Fibroblast of skin of left quadriceps (primary cell): ENCODE measurements at places on chromosomes 4 and X.

DNA sequence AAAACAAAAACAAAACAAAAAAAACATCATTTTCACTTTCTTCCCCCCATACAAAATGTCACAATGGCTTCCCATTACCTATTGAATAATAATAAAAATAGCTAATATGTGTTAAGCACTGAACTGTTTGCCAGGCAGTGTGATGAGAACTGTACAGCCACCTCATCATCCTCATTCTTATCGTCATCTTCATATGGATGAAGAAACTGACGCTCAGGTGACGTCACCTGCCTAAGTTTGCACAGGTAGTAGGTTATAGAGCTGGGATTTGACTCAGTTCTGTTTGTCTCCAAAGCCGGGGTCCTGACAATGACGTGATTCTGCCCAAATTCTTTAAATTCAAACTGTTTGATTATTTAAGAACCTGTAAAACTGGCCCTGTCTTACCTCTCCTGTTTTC is 150.4 kb upstream of the SMIM10 start:
- DNase-seq: no peak

DNA sequence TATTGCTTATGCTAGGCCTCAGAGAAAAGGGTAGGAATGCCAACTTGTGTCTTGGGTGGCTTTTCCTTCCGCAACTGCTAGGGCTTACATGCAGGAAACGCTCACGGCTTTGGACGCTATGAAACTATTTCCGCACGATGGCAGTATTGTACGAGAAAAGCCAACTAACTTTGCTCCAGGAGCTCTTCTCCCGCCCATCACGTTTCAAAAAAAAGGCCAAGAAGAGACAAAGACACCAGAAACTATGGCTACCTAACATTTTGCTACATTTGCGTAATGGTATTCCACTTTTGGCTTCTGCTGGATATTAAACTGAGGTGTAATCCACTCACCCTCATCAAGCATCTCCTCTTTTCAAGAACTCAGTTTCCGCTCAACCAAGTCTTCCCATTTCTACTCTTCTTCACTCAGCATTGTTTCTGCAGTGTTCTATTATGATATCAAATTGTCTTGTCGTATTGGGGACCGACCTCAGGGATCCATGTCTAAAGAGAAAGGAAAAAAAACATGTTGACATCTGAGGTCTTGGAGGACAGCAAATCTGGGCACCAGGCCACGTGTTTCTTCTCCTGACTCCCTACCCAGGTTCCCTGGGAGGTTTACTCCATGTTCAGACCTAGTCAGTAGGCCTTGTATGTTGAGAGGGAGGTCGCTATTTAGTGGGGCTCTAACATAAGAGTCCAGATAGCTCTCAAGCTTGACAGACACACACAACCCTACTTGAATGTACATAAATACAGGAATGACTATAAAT is 239.4 kb upstream of the STK26 start:
- DNase-seq: no peak

- DNase-seq: no peak
These were observed 344.5 kb downstream of the BMPR1B start for GRCh38 chr4:95102162-95102790.

DNA sequence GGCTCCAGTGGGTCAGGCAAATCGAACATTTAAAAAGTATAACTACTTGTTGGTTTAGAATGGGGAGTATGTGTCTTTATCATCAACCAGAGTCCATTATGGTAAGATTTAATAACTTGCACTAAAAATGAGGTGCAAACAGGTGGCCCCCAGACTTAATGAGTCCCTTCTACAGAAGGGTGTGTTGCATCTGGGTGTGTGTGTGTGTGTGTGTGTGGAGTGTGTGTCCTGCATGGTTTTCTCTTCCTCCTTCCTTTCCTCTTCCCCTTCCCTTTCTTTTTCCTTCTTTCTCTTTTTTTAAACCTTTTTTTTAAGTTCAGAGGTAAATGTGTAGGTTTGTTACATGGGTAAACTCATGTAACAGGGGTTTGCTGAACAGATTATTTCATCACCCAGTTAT is 53.7 kb downstream of the GPRIN3 start:
- DNase-seq: no peak

DNA sequence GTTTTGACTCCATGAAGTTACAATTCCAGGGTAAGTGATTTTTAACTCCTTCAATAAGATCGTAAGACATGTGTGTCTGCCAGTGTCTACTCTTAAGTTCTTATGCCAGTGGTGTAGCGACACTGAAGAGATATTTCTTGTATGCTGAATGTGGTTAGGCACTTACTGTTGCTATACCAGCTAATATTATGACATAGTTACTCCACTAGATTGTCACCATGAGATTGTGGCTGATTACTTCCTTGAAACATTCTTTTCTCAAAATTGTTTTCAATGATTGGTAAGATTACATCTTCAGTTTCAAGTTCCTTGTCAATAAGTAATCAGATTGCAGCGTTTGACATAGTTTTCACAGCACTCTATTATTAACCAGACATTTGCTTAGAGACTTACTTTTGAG is 60.6 kb upstream of the PAGE5 start:
- DNase-seq: no peak

DNA sequence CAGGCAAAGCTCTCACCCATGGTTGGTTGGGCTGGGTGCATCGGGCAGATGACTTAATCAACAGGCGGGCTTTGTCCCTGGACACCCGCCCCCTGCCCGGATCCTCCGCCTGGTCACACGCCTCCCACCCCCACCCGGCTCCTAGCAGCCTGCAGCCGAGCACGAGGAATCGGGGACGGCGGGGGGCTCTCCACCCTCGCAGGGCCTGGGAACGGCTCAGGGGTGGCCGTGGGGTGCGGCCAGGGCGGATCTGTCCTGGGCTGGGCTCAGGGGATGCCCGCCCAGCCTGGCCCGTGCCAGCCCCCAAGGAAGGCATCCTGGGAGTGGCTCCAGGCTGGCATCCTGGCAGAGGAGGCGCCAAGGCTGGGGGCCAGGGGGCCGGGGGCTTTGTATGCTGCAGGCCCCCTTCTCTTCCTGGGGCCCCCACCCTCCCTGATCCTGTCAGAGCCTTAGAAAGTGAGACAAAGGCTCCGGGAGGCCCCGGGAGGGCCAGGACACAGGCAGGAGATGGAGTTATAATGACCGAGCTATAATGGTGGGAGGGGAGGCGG is 32.5 kb upstream of the FGFR3 start:
- DNase-seq: no peak

DNA sequence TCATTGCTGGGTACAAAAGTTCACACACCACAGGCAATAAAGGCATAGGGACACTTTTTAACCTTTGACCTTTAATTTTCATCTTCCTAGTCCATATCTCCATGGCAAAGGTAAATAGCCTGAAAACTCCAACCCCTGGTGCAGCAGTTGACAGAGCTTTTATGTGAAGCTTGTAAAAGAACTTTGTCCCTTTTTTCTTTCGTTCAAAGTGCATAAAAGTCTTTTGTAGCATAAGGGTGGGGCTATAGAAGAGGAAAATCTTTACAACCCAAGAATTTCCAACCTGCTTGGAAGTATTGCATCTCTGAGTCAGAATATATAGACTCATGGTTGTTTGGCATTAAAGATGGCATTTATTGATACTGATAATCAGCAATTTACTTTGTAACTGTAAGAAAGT is 20.4 kb downstream of the POF1B start:
- no peak for DNase-seq

DNA sequence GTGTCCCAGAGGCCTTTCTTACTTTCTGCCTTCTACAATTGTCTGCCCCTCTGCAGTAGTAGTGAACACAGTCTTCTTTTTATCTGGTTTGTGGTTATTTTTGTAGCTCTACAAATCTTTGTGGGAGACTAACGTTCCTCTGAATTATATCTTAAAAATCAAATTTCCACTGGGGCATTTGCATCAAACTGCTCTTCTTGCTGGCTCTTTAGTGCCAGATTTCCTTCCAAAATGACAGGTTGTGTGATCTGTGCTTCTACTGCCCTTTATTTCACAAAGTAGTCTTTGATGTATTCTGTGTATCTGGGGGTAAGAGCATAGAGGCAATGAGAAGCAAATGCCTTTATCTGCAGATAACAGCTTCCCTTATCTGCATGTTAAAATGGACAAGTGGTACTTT is 34.5 kb downstream of the TSPAN7 start:
- DNase-seq: no peak

GRCh38 chr4:92163348-92163747 is 140.4 kb upstream of the GRID2 start:
- DNase-seq: no peak
